ENCODE measurements at places on chromosomes 11 and 22.

- no peak for DNase-seq
Observed at GRCh38 chr11:62575156-62575555, 1.5 kb upstream of the EEF1G start.

- no peak for DNase-seq
Observed at GRCh38 chr11:44559207-44559939, 6.1 kb upstream of the CD82 start.

DNA sequence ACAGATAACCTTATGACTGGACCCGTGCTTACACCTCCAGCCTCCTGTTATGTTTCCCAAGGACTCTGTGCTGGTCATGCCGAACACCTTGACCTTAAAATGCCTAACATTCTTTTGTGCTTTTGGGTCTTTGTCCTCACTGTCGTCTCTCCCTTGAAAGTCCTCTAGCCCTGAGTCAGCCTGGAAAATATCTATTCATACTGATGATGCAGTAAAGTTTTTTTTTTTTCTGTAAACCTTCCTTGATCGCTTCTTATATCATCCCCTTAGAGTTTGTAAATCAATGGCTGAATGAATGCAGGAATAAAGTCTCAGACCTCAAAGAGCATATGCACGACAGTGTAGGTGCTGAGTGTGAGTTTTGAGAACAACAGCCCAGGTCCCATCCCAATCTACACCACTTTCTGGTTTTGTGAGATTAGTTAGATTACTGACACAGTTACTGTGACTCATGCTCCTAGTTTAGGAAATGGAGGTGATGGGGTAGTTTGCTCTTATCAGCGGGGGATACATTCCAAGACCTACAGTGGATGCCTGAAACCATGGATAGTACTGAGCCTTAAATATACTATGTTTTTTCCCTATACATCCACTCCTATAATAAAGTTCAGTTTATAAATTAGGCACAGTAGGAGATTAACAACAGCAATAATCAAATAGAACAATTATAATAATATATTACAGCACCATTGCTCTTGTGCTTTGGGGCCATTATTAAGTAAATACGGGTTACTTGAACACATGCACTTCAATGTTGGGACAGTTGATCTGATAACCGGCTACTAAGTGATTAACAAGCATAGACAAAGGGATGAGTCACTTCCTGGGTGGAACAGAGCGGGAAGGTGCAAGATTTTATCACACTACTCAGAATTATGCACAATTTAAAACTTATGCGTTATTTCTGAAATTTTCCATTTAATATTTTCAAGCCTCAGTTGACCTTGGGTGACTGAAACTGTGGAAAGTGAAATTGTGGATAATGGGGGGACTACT is 8.6 kb downstream of the TCN1 start:
- no peak for DNase-seq

- no peak for DNase-seq
Observed at GRCh38 chr22:42645938-42646568, 3.1 kb downstream of the CYB5R3 start.

GRCh38 chr22:38016182-38017151 is 32.1 kb upstream of the SOX10 start:
- DNase-seq, result no peak

DNA sequence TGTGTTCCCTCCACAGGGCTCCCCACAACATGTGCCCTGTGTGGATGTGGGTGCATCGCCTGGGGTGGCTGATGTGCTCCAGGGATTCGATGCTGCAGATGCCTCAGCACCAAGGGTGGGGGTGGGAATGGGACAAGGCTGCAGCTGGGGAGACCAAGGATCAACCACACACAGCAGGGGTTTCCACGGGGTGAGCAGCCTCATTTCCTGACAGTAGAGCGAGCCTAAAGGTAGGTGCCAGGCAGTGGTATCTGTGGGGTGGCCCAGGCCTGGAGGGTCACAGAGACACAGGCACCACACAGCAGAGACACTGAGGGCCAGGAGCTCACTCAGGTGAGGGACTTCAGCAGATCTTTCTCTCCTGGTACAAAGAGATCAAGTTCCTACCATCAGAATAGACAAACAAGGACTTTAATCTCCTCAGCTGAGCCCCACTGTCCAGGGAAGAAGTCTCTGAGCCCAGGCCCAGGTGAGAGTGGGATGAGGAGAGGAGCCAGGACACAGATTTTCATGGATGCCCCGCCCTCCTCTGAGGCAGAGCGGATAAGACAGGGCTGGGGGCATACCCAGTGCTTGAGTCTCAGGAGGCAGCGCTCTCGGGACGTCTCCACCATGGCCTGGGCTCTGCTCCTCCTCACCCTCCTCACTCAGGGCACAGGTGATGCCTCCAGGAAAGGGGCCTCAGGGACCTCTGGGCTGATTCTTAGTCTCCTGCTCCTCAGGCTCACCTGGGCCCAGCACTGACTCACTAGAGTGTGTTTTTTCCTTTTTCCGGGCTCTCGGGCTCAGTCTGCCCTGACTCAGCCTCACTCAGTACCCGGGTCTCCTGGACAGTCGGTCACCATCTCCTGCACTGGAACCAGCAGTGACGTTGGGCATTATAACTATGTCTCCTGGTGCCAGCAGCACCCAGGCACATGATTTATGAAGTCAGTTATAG is 19.7 kb downstream of the GGTLC2 start:
- DNase-seq, result no peak

DNA sequence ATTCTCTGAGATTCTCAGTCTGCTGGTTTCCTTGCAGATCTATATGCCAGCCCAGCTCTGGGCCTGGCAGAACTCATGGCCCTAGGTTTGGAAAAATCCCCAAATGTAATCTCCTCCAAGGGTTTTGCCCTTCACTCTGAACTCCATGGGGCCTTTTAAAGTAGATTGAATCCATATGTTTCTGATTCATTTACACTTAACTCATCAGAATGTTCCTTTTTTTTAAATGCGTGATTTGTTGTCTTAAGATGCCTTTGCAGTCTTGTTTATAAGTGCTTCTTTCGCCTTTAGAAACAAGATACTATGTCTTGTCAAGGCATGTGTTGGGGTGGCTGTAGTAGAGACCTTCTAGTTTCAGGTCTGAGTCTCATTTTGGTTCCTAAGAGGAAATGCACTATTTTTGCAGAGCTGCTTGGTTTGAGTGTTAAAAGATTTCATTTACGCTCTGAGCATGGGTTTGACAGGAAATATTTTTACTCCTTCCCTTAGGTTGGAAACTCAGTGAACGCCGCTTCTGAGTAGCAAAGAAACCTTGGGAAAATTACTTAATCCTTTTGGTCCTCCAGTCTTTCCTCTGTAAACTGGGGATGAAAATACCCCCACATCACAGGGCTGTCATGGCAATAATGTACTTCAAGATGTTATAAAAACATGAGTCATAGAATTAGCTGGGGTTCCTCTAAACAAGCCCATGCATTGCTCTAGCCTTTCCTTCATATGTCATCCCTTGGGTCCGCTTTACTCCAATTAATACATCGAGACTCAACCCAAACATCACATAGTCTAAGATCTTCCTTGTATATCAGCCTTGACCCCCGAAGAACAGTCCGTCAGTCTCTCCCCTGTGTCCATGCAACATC is 83.5 kb downstream of the SNX19 start:
- no peak for DNase-seq

- no peak for DNase-seq
Observed at GRCh38 chr11:83702796-83703195, 416.6 kb upstream of the CCDC90B start.

- DNase-seq, result peak; percentile 55
Observed at GRCh38 chr22:22030493-22031182, 48.1 kb upstream of the TOP3B start.

DNA sequence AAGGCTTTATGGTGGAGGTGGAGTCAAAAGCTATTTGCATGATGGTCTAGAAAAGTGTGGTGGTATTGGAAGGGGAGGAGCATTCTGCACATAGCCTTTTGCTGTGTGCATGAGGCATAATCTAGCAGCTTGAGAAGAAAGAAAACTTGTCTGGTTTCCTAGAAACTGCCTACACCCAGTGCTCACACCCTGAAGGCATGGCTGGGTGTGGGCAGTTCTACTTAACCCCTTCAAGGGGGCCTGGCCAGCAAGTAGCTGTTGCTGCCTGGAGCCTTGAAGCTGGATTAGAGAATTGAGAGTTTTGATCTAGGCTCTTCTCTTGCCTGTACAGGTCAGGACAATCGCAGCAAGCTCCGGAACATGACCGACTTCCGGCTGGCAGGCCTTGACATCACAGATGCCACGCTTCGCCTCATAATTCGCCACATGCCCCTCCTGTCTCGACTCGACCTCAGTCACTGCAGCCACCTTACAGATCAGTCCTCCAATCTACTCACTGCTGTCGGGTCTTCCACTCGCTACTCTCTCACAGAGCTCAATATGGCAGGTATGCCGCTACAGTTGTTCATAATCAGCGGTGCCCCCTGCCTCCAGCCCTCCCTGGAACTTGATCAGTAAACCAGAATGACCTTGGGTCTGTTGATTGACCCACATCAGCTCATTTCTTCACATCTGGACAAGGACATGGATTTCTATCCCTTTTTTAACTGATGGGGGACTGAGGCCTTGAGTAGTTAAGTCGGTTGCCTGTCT is 12.2 kb upstream of the GRK2 start:
- DNase-seq, result no peak

- DNase-seq, result no peak
Observed at GRCh38 chr11:129373489-129373953, 2.1 kb upstream of the BARX2 start.

GRCh38 chr11:101187748-101188147 is 58.1 kb upstream of the PGR start:
- no peak for DNase-seq

- DNase-seq, result peak; percentile 38
Observed at GRCh38 chr11:64894070-64894811, 15.8 kb upstream of the EHD1 start.

DNA sequence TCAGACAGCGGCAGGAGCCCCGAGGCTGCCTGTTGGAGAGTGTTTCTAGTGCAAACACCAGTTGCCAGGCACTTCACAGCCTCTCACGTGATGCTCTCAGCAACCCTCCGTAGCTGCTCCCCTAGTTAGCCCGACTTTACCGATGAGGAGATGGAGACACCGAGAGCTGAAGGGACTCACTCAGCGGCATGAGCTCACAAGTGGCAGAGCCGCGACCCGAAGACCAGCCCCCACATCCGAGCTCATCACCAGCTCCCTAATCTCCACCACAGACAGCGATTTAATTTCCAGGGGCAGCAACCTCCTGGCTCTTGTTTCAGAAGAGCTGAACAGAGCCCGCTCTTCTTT is 28.7 kb upstream of the RTL6 start:
- peak; percentile 88 for DNase-seq

- no peak for DNase-seq
Observed at GRCh38 chr22:27689664-27690063, 111.9 kb downstream of the MN1 start.

- DNase-seq, result no peak
Observed at GRCh38 chr22:26234296-26234695, 65.0 kb downstream of the SEZ6L start.

Data from NCI-H524 (cell line).